ENCODE measurements at places on chromosomes 1 and 21.

GRCh38 chr1:199877526-199878384 lies 149.8 kb upstream of the NR5A2 start:
- no peak for DNase-seq

GRCh38 chr1:168732736-168733135 lies 3.7 kb upstream of the DPT start:
- no peak for DNase-seq

DNA sequence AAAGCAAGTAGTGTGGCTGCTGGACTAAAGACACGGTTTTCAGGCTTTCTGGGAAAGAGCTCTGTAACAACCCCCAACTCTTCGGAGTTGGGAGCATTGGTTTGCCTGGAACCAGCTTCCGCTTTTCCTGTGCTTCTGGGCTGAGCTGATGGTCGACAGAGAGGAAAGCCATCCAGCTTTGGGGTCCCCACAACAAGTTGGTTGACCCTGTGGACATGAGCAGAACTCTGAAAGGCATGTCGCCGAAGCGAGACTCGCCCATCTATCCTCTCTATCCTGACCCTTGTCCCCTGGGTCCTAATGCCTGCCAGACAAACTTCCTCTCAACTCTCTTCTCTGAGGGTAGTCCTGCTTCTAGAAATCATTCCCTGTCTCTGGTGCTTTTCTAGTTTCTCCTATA lies 31.9 kb upstream of the FCGR2A start:
- DNase-seq = no peak

GRCh38 chr1:210730023-210730422 lies 401.3 kb downstream of the HHAT start:
- DNase-seq = no peak

DNA sequence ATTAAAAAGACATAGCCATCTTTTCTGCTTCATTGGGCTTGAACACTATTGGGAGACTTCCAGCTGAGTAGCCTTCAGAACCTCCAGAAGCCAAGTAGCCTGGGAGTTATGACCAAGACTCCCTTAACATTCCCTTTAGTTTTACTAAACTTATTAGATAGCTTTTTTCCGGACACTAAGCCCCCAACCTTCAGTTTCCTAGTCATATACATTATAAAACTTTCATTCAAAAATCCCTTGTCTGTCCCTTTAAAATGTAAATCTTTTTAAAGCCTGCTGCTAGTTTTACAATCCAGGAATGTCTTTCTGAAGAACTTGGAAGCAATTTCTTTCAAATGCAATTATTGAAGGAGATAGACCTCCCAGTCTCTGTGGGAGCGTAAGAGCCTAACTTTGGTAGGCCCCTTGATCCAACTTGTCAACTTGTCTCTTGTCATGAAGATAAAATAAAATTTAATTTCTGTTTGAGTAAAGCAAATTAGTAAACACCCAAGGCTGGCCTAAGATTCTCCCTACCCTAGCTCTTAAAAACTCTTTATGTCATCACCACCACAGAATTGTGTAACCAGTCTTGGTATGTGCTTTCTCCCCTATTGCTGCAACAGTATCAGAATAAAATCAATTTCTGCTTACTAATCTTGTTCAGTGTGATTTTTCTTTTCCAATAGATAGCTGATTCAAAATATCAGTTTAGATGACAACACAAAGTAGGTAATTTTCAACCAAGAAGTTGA lies 796.2 kb downstream of the PLA2G4A start:
- no peak for DNase-seq

DNA sequence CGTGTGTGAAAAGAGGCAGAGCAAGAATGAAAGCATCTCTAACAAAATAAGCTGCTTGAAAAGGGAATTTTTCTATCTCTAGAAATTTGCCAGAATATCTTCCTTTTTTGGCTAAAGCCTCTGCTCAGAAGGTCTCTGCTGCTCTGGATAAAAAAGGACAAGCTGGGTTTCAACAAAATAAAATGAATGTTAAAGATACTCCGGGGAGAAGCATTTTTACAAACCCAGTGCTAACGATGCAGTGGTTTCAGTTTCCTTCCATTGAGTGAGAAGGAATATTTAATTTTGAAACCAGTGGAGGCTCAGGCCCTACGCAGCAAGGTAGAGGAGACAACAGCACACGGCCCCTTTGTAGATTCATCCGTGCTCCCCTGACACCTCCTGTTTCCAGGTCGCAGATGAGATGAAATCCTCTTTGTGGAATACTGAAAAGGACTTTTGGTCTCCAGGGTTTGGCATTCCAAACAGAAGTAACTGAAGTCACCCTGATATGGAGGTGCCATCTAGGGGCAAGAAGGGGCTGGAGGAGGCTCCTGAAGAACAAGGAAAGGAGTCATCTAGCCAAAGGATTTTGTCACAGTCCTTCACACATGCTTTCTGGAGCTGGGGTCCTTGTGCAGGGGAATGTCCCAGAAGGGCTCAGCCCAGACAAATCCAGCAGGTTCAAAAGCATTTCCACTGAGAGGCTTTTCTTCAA lies 65.7 kb upstream of the SYT6 start:
- no peak for DNase-seq

DNA sequence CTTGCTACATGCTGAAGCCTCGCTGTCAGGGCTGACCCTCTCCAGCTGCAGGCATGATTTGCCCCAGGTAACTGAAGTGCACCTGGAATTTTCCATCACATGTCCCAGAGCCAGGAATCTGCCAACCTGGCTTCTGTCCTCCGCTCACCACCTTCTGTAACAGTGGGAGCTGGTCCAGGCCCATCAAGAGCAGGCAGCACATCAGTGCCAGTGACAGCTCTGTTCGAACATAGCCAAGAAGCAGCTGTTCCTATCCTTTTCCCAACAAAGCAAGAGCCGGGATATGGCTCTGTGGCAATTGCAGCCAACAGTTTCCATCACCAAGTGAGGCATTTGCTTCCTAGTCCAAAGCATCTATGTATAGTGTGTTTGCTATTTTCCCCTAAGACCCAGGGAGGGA lies 42.2 kb upstream of the KANK4 start:
- no peak for DNase-seq

- no peak for DNase-seq
Measured at GRCh38 chr1:170583186-170583585, 51.2 kb downstream of the GORAB start.

DNA sequence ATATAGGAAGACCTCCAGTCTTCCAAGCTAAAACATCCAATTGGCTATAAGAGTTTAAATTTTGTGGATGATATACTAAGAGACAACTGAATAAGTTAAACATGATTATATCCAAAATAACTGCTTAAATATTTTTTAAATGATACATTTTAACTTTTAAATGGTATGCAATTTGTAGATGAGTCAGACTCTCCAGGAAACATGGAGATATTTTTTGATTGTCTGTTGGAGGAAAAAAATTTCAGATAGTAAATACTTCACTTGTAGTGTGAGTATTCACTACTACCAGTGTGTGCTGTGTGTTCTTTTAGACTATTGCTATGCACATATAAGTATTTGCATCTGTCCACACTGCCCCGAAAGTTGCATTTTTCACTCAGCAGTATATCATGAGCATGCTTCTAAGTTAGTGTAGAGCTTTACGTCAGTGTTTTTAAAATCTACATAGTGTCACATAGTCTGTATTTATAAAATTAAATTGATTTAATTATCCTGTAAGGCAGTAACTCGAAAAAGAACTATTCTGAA lies 91.1 kb downstream of the USP25 start:
- DNase-seq = no peak

- no peak for DNase-seq
Measured at GRCh38 chr1:172340520-172340919, 80.0 kb upstream of the C1orf105 start.

DNA sequence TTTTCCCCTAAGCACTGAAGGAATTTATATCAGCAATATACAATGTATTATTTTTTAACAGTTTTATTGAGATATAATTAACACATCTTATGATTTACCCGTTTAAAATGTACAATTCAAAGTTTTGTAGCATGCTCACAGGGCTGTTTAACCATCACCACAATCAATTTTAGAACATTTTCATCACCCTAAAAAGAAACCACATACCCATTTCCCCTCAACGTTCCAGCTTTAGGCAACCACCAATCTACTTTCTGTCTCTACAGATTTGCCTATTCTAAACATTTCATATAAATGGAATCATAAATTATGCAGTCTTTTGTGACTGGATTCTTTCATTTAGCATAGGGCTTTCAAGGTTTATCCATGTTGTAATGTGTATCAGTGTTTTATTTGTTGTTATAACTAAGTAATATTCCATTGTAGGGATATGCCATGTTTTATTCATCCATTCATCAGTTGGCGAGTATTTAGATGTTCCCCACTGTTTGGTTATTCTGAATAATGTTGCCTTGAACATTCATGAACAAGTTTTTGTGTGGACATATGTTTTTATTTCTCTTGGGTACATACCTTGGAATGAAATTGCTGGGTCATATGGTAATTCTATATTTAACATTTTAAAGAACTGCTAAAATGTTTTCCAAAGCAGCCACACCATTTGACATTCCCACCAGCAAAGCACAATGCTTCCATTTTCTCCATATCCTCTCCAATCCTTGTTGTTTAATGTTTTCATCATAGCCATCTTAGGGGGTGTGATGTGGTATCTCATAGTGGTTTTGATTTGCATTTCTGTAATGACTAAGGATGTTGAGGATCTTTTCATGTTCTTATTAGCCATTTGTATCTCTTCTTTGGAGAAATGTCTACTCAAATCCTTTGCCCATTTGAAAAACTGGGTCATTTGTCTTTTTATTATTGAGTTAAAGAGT lies 188.5 kb downstream of the TM2D1 start:
- DNase-seq = no peak

DNA sequence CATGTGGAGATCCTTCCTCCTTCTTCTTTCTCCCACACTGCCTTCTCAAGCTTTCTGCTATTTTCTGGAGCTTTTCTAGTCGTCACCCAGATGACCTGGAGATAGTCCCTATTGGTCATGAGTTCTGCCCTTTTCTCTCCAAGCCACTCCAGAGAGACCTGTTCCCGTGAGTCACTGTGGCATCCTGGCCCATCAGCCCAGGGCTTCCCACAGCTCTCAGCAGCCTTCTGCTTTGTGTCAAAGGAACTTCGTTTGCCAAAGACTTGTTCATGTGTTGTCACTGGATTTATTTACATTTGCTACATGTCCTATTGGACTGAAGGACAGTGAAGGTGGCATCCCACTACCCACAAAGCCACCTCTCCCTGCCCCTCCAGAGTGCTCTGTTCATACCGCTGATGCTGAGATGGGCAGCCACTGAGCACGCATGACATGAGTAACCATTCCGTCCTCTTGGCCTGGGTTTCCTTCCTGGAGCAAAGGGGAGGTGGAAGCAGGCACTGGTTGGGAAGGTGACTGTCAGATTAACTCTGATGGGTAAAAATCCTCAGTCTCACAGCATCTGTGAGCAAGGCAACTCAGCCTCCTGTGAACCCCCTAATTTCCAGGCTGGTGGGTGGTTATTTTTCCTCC lies 119.2 kb downstream of the EDEM3 start:
- no peak for DNase-seq

- DNase-seq = no peak
Measured at GRCh38 chr1:14878951-14879350, 274.6 kb upstream of the TMEM51 start.

DNA sequence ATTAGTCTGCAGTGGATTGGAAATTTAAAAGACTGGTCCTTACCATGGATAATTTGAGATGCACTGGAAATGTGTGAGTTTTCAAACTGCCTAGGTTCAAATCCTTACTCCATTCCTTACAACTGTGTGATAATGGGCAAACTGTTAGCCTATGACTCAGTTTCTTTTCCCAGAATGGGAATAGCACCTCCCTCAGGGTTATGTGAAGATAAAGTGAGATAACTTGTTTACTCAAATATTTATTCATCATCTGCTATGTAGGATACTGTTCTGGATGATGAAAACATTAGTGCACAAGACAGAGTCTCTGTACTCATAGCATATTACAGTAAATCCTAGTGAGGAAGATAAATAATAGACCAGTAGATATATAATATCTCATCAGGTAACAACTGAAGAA lies 28.6 kb downstream of the LRIG2 start:
- DNase-seq = no peak

DNA sequence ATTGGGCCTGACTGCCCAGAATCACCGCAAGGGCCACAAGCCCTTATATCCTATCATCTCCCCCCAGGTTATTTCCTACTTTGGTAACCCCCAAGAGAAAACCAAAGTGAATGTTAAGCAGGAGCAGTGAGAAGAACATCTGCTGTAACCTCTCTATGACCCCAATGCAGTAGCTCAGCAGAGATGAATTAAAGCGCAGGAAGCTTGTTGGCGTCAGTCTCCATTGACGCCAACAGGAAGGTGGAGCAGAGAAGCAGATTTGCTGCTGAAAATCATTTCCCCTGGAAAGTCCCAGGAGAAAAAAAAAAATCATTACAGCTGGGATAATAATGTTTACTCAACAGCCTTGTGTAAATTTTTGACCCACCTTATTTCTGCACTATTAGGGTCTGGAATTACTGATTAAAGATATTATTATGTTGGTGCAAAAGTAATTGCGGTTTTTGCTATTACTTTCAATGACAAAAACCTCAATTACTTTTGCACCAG lies 33.2 kb upstream of the FAM163A start:
- peak; percentile 74 for DNase-seq

DNA sequence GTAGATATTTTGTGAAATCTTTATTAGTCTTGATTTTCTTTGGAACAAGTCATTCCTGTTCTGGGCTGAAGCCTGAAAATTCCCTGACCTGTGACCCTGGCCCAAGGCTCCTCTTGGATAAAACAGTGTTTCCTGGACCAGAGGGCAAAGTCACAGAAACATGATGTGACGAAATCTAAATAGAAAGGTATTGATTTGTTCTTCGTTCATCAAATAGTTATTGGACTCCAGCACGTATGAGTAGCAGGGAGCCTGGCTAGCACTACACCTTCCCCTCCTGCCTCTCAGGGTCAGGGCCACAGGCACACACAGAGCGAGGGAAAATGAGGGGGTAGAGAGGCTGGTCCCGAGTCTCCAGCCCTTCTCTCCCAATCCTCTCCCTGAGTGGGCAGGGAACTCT lies 1.7 kb upstream of the CLDN14 start:
- no peak for DNase-seq

- DNase-seq = no peak
Measured at GRCh38 chr1:186958520-186958919, 129.8 kb downstream of the PLA2G4A start.

DNA sequence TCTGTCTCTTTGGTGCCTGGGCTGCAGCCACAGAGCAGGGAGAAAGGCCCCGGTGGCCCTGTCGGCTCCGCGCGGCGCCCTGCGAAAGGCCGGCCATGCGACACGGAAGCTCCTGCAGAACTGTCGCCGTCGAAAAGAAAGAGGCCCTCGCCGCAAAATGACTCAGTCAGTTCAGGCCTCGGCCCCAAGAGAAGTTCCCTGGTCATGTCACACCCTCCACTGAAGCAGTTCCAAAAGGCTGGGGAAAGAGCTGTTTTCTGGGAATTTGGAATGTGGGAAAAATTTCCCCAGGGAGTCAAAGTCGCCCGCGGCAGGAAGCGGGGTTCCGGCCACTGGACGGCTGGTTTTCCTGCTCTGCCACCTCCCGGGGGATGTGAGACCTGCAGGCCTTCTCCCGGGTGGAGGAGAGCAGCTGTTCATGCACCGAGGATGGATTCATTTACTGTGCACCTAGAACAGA lies 115.8 kb upstream of the ZNF678 start:
- no peak for DNase-seq

- no peak for DNase-seq
Measured at GRCh38 chr1:21378705-21379494, 61.0 kb upstream of the NBPF3 start.

Measured in CD4-positive, alpha-beta T cell treated with Interleukin-17A for 1 hour (primary cell).